ENCODE measurements at places on chromosomes 12 and 14.

DNA sequence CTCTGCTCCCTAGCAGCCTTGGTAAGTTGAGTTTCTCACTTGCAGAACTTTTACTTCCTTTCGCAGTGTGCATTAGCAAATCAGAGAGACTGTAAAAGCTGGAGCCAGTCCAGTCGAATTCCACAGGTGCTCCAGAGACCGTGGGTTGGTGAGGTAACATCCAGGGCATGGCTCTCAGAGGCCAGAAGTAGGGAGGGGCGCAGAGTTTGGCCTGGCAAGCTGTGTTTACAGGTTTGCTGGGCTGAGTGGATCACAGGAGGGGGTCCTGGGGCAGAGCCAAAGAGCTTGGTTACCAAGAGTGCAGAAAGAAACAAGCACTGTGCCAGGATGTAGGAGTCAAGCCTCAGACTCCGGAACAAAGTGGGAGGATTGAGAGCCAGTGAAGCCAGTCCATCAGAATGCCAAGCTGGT is 10.2 kb upstream of the BHLHE41 start:
- no peak for DNase-seq

GRCh38 chr14:61645247-61645646 is 50.1 kb upstream of the HIF1A start:
- DNase-seq, result no peak

DNA sequence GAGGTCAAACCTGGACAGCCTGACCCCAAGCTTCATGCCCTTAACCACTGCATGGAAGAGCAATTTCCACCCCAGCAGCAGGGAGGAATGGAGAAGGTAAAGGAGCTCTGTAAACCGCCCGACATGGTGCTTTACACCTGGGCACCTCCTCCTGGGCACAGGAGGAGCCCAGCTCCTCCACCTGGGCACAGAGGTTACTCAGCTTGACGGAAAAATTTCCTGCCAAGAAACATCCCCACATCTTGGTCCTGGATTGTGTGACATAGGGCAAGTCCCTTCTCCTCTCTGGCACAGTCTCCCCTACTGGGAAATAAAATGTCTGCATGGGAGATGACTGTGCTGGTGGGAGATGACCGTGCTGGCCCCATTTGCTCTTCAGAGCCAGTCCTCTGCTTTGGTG is 40.8 kb downstream of the TTC7B start:
- DNase-seq, result no peak

DNA sequence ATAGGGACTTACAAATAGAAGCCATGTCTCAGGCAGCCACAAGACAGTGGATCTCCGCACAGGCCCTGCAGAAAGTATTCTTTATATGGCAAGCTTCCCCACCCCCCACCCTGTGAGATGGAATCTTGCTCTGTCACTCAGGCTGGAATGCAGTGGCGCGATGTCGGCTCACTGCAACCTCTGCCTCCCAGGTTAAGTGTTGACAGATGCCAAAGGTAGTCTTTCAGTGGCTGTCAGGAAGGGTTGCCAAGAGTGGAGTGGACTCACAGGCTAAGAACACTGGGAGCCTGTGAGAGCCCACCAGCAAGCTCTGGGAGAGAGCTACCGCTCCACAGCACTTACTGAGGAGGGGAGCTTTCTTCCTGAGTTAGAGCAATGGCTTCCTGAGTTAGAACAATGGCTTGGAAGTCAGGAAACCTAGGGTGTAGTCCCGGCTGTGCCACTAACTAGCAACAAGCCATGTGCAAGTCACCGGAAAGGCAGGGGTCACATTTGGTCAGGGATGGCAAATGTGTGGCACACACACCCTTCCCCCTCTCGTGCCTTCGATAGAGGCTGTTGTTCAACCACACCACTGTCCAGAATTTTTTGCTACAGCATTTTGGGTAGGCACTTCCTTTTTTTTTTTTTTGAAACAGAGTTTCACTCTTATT is 2.6 kb downstream of the RNASE1 start:
- DNase-seq, result no peak

DNA sequence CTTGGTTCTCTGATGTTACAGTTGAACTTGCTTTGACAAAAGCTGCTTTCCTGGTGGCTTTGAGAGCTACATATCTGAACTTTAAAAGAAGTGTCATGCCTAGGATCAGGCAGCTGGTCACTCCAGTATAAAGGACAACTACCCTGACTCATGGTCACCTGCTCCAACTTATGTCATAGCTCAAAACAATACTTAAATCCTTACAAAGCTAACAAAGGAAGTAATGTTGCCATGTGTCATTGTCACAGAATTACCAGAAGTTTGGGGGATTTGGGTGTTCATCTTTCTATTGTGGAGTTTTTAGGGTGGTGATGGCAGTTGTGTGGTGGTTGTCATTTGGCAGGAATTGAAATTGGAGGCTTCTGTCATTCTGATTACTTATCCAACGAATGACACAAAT is 1.8 kb upstream of the TCP11L2 start:
- no peak for DNase-seq

GRCh38 chr12:111448266-111448830 is 42.6 kb downstream of the SH2B3 start:
- DNase-seq, result no peak

DNA sequence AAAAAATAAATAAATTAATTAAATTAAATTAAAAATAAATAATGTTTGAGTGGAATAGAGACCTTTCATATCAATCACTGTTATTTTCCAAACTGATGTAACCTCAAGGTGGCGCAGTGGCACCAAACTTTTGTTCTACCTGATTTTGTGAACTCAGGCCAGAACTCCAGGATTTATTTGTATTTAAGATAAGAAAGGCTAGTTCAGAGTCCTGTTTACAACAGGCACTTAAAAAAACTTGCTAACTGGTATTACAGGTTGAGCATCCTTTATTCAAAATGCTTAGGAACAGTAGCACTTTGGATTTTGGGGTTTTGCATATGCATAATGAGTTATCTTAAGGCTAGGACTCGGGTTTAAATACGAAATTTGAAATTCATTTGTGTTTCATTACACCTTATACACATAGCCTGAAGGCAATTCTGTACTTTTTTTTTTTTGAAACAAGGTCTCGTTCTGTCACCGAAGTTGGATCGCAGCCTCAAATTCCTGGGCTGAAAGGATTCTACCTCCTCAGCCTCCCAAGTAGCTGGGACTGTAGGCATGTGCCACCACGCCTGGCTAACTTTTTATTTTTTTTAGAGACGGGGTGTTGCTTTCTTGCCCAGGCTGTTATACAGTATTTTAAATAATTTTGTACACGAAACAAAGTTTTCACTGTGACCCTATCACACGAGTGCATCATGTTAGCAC is 32.4 kb downstream of the YY1 start:
- no peak for DNase-seq

GRCh38 chr14:42200957-42201356 is 594.3 kb downstream of the LRFN5 start:
- no peak for DNase-seq

- no peak for DNase-seq
Measured at GRCh38 chr12:105403095-105403494, 72.6 kb downstream of the C12orf75 start.

- no peak for DNase-seq
Measured at GRCh38 chr12:91332302-91332701, 149.7 kb upstream of the DCN start.

- DNase-seq, result no peak
Measured at GRCh38 chr12:4701395-4702190, 18.6 kb upstream of the GALNT8 start.

DNA sequence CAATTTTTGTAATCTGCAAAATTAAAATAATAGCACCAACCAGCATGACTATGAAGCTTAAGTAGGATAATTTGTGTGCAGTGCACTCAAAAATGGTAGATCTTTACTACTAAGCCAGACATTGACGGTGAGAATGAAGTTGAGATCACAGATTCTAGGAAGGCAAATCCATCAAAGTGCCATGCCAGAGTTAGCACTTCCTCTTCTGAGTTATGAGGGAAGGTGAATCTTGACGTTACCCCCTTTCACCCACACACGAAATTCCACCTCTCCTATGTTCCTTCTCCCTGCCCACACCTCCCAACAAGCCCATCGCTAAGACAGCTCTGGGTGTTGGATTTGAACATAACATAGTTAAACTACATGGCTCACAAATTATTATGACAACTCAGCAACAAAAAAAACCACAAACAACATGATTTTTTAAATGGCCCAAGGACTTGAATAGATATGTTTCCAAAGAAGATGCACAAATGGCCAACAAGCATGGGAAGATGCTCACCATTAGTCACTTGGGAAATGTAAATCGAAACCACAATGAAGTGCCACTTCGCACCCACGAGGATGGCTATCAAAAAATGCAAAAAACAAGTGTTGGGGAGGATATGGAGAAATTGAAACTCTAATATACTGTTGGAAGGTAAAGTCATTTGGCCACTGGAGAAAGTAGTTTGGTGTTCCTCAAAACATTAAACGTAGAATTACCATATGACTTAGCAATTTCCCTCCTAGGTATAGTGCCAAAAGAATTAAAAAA is 119.3 kb upstream of the RAP1B start:
- no peak for DNase-seq

GRCh38 chr14:90777830-90778485 is 38.3 kb downstream of the TTC7B start:
- no peak for DNase-seq

GRCh38 chr14:74649167-74649566 is 37.1 kb upstream of the LTBP2 start:
- no peak for DNase-seq

DNA sequence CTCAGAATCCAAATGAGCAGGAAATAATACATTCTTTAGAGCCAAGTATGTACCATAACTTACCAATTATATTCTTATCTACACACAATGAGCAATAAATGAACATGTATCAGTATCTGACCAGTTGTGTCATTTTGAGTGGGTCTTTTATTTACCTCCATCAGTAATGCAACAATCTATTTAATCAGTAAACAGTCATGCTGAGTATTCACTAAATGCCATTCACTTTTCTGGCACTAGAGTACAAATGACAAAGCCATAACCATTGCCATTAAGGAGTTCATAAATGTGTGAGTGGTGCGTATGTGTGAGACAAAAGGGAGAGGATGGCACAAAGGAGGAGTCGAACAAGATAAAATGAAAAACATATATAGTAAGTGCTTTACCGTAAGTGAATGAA is 1.5 kb upstream of the STRAP start:
- no peak for DNase-seq

GRCh38 chr12:70267550-70267949 is 24.3 kb downstream of the CNOT2 start:
- no peak for DNase-seq

DNA sequence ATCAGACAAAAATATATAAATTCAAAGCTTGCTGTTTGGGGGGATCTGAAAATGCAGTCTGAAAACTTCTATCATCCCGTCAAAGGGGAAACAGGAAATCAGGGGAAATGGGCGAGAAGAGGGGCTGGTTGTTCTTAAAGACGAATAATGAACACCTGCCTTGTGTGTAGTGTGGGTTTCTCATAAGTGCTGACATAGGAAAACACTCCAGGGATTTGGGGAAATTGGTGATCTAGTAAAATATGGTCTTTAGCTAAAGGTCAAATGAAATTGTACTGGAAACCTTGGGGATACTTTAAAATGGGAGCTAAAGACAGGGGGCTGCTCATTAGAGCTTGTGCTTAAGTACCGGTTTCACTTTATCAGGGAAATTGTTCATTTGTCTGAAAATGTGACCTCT is 39.6 kb upstream of the PIK3C2G start:
- DNase-seq, result no peak

DNA sequence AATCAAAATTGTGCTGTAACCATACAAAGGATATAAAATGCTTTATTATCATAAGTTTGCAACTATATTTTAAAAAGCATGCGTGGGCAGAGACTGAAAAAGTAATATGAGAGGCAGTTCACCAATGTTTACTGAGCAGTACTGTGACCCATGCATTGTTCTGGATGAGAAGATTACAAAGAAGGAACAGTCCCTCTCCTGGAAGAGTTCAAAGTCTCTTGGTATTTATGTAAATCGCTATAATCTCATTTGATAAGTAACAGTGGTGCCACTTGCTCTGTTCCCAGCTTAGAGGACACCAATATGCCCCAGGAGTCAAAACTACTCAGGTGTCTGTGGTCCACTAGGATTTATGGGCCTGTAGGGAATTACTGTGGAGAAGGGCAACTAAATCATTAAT is 2.1 kb upstream of the CMAS start:
- no peak for DNase-seq

DNA sequence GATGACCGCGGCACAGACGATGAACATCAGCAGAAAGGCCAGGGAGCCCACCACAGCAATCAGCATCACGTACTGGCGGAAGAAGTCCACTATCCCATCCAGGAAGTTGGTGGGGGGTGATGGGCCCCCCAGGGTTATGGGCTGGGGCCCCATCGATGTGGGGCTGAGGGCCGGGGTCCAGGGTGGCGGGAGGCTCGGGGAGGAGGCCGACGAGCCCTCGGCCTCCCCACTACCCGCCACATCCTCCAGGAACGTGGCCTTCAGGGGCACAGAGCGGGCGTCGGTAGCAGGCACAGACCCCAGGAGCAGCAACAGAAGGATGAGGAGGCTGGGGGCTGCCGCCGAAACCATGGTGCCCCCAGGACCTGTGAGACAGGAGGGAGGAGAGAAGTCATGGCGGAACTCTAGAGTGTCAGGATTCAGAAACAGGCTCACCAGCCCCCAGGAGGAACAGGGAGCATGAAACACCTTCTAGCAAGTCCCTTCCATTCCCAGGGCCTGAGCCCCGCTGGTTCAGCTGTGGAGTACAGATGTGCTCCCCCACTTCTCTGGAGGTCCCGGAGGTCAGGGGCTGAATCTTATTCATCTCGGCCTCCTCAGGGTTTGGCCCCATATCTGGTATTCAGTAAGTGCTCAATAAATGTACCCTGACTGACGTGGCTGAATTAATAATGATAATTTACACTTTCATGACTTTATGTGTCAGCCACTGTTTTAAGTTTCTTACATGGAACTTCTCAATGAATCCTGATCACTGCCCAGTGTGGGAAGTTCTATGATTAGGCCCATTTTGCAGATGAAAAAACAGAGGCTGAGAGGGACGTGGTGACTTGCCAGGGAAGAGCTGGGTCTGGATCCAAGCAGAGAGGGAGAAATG is 5.6 kb downstream of the TMEM119 start:
- DNase-seq, result no peak

DNA sequence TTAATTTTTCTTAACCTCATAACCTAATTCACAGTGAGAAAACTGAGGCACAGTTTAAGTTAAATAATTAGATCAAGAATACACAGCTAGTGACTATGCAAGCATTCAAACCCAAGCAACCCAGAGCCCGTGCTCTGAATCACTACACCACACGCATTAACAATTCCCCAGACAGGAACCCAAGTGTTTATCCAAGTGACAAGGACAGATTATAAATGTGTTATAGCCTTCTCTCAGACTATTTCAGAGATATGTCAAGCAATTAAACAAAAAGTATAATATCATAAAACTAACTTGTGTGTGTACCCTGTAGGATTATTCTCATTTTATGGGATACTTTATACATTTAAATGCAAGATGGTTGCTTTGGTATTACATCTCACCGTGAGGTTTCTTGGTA is 43.8 kb downstream of the MED13L start:
- DNase-seq, result peak; percentile 32
